Globus pallidus (tissue), 1 donor: ENCODE measurements at places on chromosomes 3 and 15.

GRCh38 chr15:99981839-99982658 is 248.8 kb upstream of the LYSMD4 start:
- no peak for DNase-seq

DNA sequence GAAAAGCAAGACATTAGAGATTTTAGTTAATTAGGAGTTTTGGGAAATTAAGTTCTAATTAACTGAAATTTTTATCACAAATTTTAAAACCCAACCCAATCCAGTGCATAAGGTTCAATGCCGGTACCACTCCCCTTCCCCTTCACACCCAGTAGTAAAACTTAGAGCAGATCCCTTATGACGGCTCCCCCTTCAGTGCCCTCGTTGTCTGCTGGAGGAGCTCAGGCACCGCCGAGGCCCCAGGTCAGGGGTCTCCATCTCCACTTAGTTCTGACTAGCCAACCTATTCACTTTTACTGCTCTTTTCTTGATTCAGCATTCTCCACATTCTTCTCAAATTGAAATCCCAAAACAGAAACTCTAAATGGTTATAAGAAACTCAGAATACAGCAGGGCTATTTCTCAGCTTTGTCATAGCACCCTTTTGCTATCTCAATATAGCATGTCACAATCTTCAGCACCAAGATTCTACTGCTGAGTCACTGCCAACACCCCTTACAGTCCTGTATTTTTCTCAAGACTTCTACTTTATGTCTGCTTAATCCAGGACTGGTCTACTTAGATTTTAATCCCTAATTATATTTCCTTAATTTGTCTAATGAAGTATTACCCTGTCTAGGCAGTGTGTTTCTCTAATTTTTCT is 39.8 kb downstream of the TUBGCP4 start:
- no peak for DNase-seq

- DNase-seq, result no peak
Observed at GRCh38 chr3:105976196-105976595, 107.4 kb upstream of the CBLB start.

DNA sequence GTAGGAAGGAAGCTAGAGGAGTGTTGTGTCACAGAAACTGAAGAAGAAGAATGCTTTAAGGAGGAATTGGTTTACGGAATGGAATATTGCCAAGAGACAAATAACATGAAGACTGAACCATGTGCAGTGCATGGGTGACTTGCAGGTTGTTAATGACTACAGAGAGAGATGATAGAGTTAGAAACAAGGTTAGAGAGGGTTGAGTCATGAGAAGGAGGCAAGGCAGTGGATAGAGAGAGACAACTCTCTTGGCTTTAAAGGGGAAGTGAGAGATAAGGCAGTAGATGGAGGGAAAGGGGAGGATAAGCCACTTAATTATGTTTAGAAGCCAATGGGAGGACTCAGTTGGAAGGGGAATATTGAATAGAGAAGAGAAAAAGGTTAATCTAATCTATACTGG is 119.3 kb upstream of the CCNL1 start:
- no peak for DNase-seq

- no peak for DNase-seq
Observed at GRCh38 chr3:194577986-194578905, 55.0 kb downstream of the TMEM44 start.

DNA sequence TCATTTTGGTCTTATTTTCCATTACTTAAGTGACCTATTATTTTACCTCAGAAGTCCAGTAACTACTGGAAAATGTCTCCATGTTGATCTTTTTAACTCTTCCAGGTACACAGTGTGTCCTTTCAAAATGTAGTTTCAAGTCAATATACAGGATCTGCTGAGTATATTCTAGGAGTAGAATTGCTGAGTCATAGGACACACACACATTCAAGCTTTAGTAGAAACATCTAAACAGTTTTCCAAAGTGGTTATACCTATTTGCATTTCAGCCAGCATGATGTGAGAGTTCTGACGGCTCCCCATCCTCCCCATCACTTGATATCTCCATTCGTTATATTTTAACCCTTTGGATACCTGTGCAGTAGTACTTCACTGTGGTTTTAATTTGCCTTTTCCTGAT is 271.9 kb downstream of the MCTP2 start:
- DNase-seq, result no peak

- DNase-seq, result no peak
Observed at GRCh38 chr3:112789787-112790186, 56.9 kb downstream of the CD200R1L start.

DNA sequence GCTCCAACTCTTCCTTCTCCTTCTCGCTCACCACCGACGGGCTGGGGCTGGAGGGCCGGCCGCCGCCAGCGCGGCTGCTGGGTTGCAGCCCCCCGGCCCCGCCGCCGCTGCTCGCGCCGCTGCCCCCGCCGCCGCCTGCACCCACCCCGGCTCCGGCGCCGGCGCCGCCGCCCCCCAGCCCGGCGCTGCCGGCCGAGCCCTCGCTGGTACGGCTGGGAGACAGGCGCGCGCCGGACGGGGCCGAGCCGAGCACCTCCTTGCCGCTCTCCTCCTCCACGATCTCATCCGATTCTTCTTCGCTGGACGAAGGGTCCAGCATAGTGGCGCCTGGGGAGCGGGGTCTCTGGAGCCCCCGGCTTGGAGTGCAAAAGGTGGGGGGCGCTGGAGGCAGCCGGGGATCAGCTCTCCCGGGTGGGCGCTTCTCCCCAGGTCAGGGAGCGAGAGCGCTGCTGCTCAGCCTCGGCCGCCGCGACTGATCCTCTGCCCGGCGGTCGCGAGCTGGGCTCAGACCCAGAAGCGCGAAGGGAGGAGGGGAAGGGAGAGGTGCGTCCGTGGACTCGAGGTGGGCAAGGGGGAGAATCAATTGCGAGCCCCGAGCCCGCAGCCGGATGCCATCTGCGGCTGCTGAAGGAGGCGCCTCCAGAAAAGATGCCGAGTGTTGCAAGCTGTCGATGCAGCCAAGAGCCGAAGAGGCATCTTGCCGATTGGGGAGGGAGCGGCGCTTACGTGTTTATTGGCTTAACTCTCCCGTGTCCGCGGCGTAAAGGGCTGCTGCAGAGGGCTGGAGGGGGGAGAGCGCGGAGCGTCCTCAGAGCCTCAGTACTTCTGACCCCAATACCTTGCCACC is at the start of gene CADPS:
Gene CADPS, minus strand, starts transcription at position 706 of the 847 bp plus-strand sequence. Its CDS starts 387 bp downstream, at position 319.
- DNase-seq, result peak; percentile 16

DNA sequence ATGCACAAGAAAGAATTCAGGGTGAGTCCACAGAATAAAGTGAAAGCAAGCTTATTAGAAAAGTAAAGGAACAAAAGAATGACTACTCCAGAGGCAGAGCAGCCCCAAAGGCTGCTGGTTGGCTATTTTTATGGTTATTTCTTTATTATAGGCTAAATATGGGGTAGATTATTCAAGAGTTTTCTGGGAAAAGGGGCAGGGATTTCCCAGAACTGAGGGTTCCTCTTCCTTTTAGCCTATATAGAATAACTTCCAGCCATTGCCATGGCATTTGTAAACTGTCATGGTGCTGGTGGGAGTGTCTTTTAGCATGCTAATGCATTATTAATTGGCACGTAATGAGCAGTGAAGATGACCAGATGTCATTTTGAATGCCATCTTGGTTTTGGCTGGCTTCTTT is 13.6 kb downstream of the GLDN start:
- no peak for DNase-seq
